ENCODE measurements at places on chromosomes 11 and 22.

- no peak for DNase-seq
- H3K36me3 ChIP-seq: no peaks in the 10 kb centered on the region
- no peak overlapping the region for H3K27ac ChIP-seq
- H3K4me1 ChIP-seq: no peaks in the 10 kb centered on the region
These were observed 106.0 kb downstream of the NAV2 start for GRCh38 chr11:19818619-19819018.

DNA sequence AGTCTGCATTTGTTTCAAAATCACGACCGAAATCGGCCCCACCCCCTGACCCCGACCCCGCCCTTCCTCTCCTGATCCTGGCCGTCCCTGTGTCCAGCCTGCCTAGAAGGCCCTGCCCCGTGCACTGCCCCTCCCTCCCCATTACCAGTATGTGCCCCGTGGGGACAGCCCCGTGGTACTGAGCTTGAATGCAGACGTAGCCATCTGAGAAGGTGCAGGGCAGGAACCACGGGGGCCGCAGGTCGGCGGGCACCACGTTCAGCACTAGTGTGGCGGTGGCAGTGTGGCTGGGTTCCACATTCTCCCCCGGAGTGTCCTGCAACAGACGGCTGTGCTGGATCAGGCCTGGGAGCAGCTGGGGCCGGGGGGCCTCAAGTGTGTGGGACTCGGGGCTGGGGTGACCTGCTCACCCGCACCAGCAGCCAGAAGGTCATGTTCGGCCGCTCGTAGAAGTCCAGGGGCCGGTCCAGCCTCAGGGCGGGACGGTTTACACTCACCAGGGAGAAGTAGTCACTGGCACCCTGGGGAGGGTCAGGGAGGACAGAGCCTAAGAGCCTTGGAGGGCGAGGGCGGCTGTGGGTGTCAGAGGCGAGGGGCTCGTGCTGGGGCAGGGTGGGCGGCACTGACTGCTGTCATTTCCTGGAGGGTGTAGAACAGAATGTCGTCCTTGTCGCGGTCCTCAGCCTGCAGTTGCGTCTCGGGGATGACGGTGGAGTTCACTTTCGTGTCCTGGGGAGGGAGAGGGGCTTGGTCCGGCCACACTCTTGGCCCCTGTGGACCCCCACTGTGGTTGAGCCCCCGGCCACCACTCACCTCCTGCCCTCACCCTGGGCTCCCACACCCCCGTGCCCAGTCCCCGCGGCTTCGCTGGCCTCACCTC is 3.6 kb downstream of the CDHR5 start:
- H3K36me3 ChIP-seq: no peaks in the 10 kb centered on the region
- H3K27ac ChIP-seq: no peak overlapping the region
- H3K27me3 ChIP-seq: no peaks in the 10 kb centered on the region
- DNase-seq: no peak

DNA sequence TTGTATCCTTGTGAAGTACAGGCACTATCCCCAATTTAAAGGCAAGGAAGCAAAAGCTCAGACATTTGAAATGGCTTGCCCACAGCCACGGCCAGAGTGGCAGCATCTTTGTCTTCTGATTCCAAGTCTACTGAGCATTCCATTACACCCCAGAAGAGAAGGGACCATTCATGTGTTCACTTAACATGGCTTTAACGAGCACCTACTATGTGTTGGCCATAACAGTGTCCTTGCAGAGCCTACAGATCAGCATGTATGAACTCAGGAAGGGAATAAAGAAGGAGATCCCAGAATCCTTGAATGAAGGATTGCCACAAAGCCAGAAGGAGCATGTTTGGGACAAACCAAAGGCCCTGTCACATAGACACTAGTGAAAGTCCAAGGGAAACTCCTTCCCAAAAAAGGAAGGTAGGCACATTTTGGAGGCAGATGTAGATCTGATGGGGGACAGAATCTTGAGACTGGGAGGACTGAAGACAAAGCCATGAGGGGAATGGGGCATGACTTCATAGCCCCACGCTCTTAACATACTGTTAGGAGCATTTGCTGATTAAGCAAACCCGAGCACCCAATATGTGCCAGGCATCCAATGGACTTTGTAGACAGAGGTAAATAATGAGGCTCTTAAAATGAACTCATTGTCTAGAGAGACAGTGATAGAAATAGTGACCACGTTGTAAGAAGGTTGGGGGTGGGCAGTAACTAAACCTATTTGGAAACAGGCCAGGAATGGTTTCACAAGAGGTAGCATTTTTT is 54.9 kb downstream of the P4HA3 start:
- H3K36me3 ChIP-seq: no peaks in the 10 kb centered on the region
- no peak overlapping the region for H3K27ac ChIP-seq
- DNase-seq: no peak
- no peak overlapping the region for H3K4me3 ChIP-seq

GRCh38 chr22:46795140-46795539 is 32.7 kb downstream of the TBC1D22A start:
- H3K4me1 ChIP-seq: peaks cover 30% of the 10 kb centered on the region
- DNase-seq: no peak
- H3K27ac ChIP-seq: no peak overlapping the region

All from activated T-cell treated with anti-CD3 and anti-CD28 coated beads, Interleukin-2, amount 50 U/mL, for 72 hours (primary cell).